ENCODE measurements at places on chromosomes 4 and X. TPM values are rescaled to one million over a fixed set of nuclear protein-coding genes. Genes with fewer than 3 reads are reported as not detected.

Gene SLC10A6
- 1.2 TPM for total RNA-seq

Gene PLXNB3
- total RNA-seq: 7.3 TPM

Gene GUCY1A1
- total RNA-seq: 6.9 TPM

Gene PNMA6F
- total RNA-seq: not detected

Gene NUP62CL
- total RNA-seq: 2.0 TPM

Gene PAGE1
- total RNA-seq: not detected

Gene DDX53
- not detected for total RNA-seq

Gene RBMXL3
- not detected for total RNA-seq

Gene CLOCK
- total RNA-seq: 24.8 TPM

Gene SAGE1
- not detected for total RNA-seq

Gene RPA4
- total RNA-seq: not detected

Gene SHROOM4
- 1.0 TPM for total RNA-seq

Gene IQCM
- not detected for total RNA-seq

Gene MAGEB2
- total RNA-seq: not detected

Gene RHOXF2B
- total RNA-seq: not detected

Gene POU3F4
- not detected for total RNA-seq

Gene MAGEC3
- total RNA-seq: not detected

Gene GPR78
- total RNA-seq: not detected

Gene DCX
- not detected for total RNA-seq

Gene PPBP
- total RNA-seq: 3.9 TPM

Gene NKX3-2
- total RNA-seq: not detected

Gene PLAC8
- 4.7 TPM for total RNA-seq
